ENCODE measurements at places on chromosomes 1 and 21.

- DNase-seq: no peak
Observed at GRCh38 chr1:31679676-31680230, 24.1 kb downstream of the COL16A1 start.

DNA sequence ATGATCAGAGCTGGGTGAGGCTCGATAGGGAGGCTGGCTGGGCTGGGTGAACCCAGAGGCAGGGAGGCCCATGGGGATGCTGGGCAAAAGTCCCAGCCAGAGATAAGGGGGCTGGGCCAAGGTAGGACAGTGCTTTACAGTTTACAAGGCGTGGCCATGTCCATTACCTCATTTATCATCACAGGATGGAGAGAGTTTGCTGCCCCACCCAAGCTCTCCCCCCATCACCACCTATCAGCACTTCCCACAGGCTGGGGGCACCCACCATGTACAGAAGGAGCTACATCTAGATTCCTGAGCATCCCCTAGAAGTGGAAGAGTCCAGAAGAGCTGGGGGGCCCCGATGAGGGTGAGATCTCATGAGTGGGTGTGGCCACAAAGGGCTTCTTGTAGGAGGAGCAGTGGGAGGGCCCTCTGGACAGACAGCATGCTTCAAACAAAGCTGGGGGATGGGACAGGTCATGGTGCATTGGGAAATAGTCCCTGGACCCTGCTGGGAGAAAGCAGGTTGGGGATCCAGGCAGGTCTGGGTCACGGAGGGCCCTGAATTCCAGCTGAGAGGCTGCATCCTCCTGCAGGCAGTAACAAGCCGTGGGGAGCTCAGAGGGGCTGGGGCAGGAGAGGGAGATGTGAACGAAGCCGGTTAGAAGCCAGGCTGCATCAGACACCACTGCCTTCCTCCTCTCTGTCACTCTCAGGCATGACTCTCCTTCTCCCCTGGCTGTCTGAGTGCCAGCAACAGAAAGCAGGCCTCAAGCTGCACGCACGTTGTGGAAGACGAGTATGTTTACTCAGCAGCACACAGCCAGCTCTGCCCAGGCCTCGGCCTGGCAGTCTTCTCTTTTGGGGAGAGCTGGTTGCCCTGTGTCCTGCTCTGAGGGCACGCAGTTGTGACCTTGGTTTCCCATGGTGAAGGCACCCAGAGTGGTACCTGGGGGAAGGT lies 202.3 kb downstream of the HIVEP3 start:
- DNase-seq: no peak

- no peak for DNase-seq
Observed at GRCh38 chr1:81832573-81832972, 31.8 kb downstream of the ADGRL2 start.

- no peak for DNase-seq
Observed at GRCh38 chr1:116832308-116832931, 77.3 kb upstream of the PTGFRN start.

- DNase-seq: no peak
Observed at GRCh38 chr1:80349218-80349617, 1342.7 kb upstream of the ADGRL4 start.

GRCh38 chr1:26581287-26581651 lies 51.7 kb downstream of the RPS6KA1 start:
- DNase-seq: no peak

- DNase-seq: no peak
Observed at GRCh38 chr1:205041001-205041715, 1.9 kb upstream of the CNTN2 start.

DNA sequence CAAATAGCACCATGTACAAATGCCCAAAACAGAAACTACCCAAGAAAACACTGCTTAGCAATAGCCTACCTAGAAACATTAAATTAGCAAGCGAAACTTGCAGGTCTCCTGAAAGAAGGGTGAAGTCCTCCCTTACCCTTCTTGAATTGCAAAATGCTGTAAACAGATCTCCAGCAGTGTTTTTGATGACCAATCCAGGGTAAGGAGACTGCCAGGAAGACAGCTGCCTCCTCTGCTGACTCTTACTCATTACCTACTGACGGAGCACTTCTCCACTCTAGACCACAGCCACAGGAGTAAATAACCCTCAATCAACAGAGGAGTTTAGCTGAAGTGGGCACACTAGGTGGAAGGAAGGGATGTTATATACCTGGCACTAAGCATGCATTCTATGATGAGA lies 32.2 kb upstream of the GADD45A start:
- no peak for DNase-seq

DNA sequence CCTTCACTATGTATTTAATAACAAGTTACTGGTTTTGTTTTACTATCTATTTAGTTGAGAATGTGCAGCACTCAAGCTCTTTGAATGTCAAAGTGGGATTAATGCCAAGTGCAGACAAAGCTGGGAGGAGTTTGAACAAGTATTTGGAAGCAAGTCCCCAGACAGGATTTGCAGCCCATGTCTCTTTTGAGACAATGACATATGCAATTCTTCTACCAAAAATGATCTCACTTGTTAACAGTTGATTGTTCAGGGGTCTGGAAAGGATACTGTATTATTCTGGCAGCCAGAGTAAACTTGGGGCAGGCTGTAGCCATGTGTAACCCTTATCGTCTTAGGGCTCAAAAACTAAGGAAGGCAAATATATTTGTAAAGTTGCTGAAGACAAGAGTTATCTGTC lies 15.8 kb downstream of the COLGALT2 start:
- no peak for DNase-seq

GRCh38 chr1:54397090-54397591 lies 9.1 kb downstream of the SSBP3 start:
- DNase-seq: no peak
